C1 segment of cervical spinal cord (tissue), 14 donors: ENCODE measurements at places on chromosomes 2 and 18.

DNA sequence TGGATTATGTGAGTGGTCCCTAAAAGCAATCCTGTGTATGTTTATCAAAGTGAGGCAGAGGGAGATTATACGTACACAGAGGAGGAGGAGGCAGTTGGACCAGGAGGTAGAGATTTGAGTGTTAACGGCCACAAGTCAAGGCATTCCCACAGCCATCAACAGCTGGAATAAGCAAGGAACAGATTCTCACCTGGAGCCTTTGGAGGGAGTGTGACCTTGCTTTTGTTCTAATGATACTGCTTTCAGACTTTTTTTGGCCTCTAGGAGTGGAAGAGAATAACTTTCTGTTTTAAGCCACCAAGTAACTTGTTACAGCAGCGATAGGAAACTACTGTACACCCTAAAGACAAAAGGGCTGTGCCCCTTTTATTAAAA lies 18.1 kb downstream of the LCLAT1 start:
- no peak for DNase-seq

DNA sequence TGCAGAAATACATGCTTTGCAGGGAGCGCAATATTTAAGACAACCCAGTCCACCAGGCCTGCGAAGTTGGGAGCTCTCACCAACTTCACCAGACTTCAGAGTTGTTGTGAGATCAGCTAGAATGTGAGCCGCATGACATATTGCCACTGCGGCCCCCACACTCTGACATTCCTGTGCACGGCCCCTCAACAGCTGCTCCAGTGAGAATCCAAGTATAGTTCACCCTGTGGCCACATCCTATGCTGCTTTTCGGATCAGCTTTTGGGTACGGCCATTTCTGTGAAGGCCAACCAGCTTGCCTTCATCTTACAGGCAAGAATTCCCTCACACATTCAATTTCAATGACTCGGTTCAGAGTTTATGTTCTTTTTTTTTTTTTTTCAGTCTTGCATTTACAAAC lies 177.8 kb downstream of the SOX11 start:
- no peak for DNase-seq

GRCh38 chr2:109582928-109583895 lies 30.6 kb downstream of the SEPTIN10 start:
- no peak for DNase-seq

GRCh38 chr2:17301437-17301836 lies 216.8 kb downstream of the RAD51AP2 start:
- DNase-seq, result no peak

DNA sequence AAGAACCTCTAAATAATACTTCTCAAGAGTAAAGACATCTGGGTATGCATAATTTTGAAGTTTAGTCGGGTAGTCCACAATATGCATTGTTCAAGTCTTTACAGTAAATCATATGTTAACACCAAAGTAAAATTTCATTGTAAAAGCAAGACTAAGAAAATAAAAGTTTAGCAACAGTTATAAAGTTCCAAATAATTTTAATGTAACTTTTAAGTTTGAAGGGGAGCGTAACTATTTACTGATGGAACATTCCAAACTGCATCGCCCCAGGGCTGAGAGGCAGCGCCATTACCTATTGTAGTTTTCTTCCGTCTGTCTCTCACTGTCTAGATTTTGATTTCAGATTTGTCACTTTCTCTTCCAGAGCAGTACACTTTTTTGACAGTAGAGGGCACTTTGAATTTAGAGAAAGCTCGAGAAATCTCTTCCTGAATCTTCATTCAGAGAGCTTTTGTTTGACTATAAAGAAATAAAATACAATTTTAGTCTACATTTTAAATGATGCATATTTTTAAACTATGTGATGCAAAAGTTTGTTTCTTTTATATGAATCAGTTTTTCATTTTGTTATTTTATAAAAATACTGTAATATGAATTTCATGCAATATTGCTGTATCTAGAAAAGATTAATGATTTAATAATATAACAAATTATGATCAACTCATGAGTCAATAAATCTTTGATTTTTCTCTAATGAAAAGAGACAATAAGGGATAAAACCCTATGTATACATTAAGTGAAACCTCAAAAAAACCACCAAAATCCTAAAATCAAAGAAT lies 389.8 kb downstream of the FIGN start:
- no peak for DNase-seq

DNA sequence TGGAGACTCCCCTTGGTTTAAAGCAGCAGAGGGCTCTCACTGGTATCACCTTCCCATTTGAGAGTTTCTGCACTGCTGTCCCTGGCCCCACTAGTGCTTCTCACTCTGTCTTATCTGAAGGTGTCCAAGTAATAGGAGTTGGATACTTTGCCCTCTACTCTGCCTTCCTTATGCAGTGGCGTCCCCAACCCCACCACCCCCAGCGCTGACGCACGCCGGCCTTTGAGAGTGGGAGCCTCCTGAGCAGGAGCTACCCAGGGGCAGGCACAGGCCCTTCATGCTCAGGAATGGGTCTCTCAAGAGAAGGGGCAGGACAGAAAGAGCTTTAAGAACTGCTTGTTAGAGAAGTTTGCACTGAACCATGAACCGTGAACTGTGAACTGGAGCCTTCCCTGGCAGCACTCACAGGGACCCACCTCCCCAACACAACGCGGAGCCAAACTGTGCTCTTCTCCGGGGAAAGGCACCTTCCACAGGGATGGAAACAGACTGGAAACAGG lies 3.3 kb downstream of the CIB4 start:
- DNase-seq, result no peak

DNA sequence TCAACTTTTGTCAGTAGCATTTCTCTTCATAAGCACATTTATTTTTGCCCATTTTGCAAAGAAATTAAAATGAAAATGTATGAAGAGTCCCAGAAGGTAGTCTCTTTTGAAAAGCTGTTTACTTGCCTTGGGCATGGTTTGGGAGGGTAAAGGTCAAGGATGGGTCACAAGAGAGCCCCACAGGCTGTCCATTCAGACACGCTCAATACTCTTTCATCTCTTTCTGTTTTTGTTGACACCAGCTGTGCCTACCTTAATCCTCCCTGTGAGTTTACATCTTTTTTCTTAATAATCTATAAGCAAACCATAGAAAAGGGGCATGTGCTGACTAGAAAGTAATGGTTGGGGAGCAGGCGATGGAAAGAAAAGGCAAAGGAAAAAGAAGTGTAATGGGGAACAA lies 49.6 kb upstream of the KLF7 start:
- DNase-seq, result no peak

DNA sequence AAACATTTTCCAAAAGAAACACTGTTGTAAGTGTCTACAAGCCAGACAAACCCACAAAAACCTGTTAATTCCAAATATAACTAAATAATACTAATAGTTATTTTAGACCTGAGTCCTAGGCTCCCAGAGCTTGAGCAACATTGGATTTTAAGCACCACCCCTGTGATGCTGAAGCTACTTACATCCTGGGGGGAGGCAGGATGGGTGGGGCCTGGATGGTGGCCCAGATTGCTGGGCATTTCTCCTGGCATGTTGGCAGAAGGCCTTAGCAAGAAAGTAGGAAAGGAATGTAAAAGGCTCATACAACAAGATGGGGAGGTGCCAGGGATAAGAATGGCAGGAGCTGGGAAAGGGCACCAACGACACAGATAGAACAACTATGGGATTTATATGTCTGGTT lies 50.7 kb upstream of the OTX1 start:
- DNase-seq, result no peak

DNA sequence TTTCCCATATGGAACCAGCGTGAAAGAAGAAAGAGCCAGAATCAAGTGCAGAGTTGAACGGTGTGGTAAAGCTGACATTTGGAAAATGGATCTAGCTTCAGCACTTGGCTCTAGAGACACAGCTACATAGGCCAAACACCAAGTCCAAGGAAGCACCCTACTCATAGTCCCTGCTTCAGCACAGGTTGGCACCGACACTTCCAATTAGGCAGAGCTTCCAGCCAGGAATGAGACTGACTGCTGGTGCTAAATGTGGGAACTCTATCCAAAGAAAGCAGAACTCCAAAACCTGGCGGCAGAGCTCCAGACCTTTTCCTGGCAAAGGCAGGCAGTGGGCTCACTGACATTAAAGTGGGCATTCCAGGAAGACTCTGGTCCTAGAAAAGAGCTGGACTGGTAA lies 125.4 kb upstream of the CTNNA2 start:
- no peak for DNase-seq

DNA sequence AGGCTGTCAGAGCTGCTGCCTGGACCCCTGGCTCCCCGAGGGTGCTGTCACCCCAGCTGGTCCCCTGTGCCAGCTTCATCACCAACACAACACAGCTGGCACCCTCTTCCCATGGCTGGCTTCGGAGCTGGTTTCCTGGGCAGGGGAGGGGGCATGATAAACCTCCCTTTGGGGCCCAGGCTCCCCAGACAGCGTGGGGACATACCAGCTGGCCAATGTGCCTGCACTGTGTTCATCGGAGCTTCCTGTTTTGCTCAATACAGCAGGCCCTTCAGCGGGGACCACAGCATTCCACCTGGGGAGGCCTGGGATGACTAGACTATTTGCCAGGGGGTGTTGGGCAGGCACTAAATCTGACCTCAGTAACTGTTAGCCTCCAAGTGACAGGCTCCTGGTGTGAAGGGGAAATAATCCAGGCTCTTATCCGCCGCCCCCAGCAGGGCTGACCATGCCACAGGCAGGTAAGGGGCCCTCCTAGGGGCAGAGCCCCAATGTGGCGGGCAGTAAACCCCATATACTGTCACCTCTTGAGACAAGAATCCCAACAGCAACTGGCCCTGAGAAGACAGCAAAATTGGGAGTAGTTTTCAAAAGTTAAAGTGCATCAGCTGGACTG lies 44.6 kb downstream of the EMX1 start:
- DNase-seq, result no peak

DNA sequence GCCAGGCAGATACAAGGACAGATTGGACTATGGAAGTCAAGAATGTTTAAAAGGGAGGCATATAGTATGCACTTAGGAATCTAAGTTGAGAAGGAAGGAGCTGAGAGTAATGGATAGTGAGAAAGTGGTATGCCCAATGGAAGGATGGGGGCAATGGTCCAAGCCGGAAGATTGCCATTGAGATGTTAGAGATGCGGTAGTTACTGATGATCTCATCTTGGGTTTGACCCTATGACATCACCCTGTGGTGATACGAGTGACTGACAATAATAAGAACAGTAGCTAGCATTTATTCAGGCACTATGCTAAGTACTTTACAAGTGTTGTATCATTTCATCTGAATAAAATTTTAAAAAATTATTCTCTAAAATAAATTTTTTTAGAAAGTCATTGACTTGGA lies 38.5 kb upstream of the ACMSD start:
- DNase-seq, result no peak

GRCh38 chr2:71243634-71244301 lies 16.9 kb upstream of the PAIP2B start:
- peak; percentile 80 for DNase-seq

- no peak for DNase-seq
Observed at GRCh38 chr2:85959185-85959584, 70.4 kb upstream of the ST3GAL5 start.

DNA sequence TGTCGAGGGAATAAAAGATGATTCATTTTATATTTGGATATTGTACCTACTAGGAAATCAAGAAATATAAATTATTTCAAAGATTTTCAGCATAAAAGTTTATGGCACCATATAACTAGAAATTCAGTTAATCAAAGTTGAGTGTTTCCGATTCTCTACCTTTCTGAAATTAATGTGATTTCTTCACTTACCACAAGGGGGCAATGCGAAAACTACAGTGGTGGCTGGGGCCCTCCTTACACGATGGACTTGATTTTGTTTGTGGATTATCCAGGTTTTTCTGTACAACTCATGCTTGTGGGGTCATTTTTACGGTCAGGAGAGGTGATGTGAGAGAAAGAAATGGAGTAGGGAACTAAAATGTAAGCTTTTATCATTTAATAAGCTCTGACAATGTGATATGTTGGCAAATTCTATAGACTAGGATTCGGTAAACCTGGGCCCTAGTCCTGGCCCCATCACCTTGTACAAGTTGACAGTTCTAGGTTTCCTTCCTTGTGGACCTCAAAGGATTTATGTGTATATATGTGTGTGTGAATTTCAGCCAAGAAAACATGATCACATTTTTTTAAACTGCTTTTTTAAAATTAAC lies 47.6 kb downstream of the G6PC2 start:
- no peak for DNase-seq

DNA sequence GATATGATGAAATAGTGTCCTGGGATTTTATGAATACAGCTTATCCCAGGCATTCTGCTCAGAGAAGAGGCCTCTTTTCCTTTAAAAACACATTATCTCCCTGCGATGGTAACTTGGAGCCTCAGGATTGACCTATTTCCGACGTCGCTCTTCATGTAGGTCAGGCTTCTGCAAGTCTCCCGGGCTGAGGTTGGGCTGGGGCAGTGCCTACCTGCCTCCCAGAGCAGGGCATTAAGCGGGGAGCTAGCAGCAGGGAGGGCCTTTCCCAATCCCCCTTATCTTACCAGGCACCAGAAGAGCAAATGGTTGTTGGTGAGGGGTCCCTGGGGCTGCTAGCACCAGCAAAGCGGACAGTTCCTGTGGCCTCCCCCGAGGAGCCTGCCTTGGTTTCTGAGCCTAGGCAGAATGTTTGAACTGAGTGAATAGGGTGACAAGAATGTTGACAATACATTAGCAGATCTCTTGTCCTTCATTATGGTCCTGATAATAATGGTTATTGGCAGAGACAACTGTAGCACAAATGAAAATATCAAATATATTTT lies 60.2 kb downstream of the TRPM8 start:
- DNase-seq, result no peak

DNA sequence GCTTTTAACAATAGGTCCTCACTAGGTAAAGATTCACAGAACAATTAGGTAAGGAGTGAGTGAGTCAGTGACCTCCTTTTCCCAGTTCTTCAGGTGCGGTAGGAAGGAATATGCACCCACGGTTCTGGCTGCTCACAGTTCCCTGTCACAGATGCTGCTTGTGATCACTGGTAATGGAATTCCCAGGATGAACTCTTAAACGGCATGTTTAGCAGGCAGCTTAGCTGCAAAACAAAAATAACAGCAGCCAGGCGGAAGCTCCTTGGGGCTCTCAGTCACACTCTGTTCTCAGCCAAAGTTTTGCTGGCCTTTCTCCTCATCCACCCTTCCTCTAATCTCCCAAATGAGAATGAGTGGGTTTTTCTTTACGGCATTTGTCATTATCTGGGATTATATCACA lies 274.5 kb downstream of the MYT1L start:
- no peak for DNase-seq

DNA sequence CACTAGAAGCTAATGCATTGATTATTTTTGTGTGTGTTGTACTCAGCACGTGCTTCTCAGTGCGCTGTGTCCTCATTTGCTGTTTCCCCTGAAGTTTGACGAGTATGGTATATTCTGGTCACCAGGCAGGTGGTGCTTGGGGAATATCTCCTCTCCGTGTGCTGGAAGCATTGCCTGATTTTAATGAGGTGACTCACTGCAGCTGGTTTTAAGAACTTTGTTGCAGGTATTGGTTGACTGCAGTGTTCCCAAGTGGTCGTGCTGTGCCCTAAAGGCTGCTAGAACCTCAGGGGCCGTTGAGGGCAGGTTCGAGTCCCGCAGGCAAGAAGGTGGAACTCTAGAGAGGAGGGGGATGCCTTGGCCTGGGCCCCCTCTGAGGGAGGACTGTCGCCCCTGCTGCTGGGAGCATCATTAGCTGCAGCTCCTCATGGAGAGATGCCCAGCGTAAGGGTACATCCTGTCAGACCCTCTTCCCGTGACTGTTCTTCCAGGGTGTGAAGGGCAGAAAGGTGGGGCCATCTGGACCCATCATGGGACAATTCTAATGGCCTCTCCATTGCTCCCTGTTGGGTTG lies 82.6 kb downstream of the AGAP1 start:
- no peak for DNase-seq
